Kidney glomerular epithelial cell (primary cell): ENCODE measurements at places on chromosomes 5 and 9.

GRCh38 chr5:185095-186070, 5.9 kb upstream of the LRRC14B start:
- DNase-seq = no peak

- DNase-seq = no peak
These were observed 704.1 kb downstream of the PRELID2 start for GRCh38 chr5:145130996-145131395.

- DNase-seq = peak; percentile 90
These were observed 25.6 kb downstream of the ABL1 start for GRCh38 chr9:130860458-130861316.

DNA sequence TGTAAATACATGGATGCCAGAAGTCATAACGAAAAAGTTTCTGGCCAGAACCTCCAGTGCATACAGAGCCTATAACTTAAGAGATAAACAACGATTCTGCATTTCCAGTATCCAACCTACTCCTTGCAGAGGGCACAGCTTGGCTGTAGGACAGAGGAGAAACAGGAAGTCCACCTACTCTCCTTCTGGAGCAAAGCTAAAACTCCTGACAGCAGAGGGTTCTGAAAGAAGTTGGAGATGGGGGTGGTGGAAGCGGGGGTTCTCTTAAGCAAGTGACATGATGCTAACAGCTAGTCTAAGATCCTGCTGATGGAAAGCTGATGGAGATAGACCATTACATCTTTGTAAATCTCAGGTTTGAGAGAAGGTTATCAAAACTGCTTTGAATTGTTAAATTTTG, 35.5 kb upstream of the CTNNAL1 start:
- no peak for DNase-seq

- DNase-seq = no peak
These were observed 211.4 kb downstream of the FSTL4 start for GRCh38 chr5:133400831-133401351.

DNA sequence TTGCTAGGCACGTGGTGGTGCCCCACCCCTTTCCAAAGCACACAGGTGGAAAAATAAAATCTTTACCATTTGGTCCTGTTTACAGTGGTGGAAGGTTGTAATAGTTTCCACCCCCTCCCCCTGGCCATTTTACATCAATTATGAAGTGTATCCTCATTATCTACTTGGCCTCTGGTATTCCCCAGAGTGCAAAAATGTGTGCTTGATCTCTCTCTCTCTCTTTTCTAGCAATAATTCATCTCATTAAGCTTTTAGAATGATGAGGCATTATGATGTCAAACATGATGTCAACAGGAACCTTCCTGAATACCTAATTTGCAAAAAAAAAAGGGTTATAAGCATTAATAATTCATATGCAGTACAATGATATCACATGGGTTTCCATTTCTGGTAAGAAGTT, 3.1 kb downstream of the PDE8B start:
- DNase-seq = no peak

DNA sequence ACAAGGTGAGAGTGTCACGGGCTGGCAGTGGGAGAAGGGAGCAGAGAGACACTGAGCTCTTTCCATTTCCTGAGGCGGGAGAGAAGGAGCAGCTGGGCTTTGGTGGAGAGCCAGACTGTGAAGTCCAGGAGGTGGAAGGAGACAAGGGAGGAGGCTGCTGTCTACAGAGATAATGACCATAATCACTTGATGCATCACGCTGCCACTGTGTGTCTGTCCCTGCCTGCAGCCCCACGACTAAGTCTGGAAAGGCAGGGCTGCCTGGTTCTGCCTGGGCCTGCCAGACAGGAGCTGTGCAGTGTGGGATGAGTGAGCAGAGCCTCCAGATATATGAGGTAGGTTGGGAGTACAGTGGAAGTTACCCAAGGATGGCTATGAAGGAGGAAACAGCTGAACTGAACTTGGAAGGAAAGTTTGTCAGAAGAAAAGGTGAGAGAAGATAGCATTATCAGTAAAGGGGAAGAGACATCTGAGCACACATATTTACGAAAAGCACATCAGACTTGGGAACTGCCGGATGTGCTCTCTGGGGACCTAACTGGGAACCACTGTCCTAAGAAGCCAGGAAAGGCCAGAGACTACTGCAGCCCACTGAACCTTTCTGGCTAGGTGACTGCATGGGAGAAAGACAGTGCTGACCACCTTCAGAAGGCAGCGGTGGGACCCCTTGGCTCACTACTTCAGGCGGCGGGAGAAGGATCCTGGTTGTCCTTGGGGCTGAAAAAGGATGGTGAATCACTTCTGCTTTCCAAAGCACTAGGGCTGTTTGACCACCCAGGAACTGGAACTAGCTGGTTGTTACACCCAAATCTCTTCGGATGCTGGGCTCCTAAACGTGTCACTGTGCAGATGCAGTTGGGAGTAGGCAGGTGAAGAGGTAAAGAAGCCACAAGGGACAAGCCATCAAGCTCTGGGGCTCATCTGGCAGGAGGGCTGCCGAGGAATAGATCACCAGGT, 12.8 kb upstream of the DDX41 start:
- DNase-seq = no peak

GRCh38 chr9:124000161-124000783, 11.3 kb upstream of the LHX2 start:
- DNase-seq = no peak

- no peak for DNase-seq
These were observed 17.1 kb upstream of the TOR1B start for GRCh38 chr9:129785866-129786265.

- DNase-seq = no peak
These were observed 79.9 kb upstream of the ANKRD55 start for GRCh38 chr5:56313004-56313531.
